ENCODE measurements at places on chromosomes 13 and 19.

DNA sequence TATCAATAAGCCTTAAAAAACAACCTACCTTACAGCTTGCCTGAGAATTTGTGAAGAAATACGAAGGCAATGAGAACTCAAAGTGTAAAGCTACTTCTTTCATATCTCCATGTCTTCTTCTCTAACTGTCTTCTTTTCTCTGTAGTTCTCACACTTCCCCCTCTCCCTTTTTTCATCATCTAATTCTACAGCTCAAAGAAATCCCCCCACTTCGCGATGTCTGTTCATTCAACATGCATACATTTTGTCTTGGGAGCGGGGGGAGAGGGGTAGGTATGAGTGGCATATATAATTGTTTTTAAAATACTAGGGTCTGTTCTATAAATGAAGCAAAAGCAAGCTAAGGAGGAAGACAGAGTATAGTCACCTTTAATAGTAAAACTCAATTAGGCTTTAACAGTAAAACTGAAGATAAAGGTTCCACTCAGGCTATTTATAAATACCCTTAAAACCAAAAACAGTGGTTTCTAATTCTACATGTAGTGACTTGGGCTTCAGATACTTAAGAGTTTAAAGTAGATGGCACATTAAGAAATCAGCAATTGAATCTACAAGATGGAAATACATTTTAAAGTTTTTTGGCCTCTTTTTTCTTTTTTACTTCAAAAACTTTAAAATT, 106.9 kb downstream of the KLF12 start:
- DNase-seq: no peak

DNA sequence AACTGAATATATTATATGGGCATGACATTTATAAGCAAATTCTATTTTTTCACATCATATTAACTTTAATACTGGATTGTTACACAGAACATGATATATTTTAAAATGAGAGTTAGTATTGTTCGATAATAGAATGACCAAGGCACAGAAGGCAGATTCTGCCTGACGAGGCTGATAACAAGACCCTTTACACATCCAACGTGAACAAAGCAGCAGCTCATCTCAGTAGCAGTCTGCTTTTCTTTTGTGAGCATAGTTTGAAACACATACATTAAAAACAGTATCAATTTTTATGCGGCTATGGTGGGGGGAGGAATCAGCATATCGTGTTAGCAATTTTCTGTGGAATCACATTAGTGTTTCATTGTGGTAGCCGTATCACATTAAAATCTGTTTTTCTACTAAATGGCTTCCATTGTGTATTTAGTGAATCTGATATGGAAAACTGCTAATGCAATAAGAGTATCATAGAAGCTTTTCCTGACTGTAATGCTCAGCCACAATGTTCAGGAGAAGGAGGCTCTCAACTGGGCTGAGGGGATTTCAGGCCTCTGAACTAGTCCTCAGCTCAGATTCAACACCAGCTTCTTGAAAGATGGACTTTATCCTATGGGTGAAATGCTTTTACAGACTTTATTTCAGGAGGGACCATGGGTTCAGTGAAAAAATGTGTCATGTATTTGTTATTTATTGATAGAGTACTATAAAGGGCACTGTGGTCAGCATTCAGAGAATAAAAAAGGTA, 4.0 kb downstream of the SMAD9 start:
- no peak for DNase-seq

- no peak for DNase-seq
Measured at GRCh38 chr13:106990594-106990993, 422.7 kb upstream of the ARGLU1 start.

- no peak for DNase-seq
Measured at GRCh38 chr19:19537075-19538048, 703 bp upstream of the CILP2 start.

DNA sequence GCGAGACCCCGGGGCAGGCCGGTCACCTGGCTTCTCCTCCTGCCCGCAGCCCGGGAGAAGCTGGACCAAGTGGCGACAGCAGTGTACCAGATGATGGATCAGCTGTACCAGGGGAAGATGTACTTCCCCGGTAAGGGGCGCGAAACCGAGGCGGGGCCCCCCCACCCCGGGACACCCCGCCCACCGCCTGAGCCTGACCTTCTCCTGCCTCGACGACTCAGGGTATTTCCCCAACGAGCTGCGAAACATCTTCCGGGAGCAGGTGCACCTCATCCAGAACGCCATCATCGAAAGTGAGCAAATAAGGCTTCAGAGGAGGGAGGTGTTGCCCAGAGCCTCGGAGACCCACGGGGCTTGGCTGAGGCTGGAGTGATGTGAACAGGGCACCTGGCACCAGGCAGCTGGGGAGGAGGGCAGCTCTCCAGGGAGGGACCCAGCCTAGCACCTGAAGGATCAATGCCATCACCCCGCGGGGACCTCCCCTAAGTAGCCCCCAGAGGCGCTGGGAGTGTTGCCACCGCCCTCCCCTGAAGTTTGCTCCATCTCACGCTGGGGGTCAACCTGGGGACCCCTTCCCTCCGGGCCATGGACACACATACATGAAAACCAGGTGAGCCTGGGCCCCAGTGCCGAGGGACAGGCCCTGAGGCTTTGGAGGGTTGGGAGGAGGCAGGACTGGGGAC, 629 bp downstream of the IZUMO4 start:
- no peak for DNase-seq

DNA sequence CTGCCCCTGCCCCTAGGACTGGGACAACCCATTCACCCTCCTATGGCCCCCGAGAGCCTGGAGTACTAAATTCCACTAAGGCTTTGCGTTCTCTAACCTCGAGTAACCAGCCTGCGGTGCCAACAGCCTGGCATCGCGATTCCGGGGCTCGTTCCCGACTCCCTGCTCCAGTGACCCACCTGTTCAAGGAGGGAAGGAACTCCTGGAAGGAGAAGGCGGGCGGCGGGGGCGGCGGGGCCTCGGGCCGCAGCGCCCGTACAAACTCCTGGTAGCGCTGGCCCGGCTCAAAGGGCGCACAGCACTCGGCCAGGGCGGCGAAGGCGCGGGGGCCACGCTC, 6.3 kb downstream of the GMIP start:
- DNase-seq: no peak

DNA sequence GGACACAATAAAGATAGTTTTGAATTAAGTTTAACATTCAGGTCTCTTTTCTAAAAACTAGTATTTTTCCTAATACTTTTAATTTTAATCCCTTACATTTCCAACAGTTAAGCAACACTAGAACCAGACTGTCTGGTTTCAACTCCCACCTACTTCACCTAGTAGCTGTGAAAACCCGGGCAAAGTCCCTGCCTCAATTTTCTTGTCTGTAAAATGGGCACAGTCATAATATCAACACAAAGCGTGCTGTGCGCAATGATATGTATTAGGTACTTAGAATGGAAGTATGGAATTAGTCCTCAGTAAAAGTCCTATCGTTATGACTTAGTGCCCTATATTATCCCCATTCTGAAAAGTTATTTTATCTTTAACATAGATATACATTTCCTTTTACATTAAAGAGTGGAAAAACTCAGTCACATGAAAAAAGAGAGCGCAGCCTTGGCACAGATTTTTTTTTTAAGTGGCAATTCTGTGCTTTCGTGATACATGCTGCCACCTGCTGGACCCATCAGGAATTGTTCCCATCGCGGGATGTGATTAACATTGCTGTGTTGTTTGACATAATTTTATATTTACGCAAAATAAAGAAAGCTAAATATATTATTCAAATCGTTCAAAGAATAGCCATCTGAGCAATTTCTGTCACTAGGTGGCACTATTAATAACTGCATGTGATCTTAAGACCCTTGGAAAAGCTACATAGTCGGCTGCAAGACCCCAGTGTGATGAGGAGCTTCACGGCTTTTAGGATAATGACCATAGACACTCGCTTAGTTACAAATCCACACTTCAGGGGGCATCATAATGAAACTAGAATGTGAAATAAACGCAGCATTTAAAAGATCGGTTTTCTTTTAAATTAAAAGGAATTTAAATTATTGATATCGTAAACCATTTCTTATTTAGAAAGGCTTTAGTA, 59.9 kb downstream of the LIG4 start:
- DNase-seq: peak; percentile 44

GRCh38 chr13:32984857-32985626, 31.2 kb upstream of the KL start:
- DNase-seq: peak; percentile 95

GRCh38 chr13:20019043-20019442, 60.5 kb downstream of the ZMYM2 start:
- DNase-seq: no peak

- DNase-seq: no peak
Measured at GRCh38 chr13:113943821-113944565, 29.9 kb downstream of the C13orf46 start.

DNA sequence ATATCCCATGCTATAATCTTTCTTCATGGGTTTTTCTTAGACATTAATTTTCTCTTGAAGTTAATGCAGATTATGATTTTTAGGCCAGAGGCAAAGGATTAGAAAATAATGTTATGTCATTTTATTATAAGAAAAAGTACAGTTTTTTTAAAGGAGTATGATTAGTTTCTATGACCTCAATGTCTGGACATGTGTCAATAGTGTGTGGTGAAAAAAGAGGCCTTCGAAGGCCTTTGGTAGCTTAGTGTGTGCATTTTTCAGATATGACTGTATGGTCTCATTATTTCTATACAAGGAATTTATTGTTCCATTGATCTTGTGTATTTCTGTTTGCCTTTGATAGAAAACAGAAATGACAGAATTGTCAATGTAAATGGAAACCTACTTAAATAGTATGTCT, 195.6 kb downstream of the GPC5 start:
- DNase-seq: no peak

DNA sequence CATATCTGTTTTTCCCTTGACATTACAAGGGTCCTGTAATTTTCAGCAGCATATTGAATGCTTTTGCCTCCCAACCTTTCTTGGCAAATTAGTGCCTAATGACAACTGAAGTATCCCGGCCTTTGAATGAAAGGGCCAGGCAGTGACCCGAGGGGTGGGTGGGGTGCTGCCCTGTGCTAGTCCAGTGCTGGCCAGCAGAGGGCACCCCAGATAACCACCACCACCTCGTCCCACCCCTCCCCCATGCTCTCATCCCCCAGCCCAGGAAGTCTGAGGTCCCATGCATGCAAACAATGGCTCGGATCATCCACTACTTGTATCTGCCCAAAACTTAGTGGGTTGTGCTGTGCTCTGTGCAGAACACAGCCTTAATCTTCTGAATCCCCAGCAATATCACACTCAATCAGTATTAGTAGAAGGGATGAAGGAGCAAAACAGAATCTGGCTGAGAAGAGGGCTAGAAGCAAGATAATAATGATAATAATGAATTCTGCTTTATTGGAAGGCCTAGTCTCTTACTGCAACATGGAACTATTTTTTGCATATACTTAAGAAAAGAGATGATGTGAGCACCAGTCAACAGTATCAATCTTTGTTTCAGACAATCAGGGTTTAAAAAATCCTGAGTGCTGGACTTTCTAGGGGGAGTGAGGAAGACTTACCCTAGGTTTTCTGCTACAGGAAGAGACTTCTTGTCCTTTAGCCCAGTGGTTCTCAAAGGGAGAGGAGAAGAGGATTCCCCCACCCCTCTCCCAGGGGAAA, 3.8 kb downstream of the ATP12A start:
- peak; percentile 25 for DNase-seq

DNA sequence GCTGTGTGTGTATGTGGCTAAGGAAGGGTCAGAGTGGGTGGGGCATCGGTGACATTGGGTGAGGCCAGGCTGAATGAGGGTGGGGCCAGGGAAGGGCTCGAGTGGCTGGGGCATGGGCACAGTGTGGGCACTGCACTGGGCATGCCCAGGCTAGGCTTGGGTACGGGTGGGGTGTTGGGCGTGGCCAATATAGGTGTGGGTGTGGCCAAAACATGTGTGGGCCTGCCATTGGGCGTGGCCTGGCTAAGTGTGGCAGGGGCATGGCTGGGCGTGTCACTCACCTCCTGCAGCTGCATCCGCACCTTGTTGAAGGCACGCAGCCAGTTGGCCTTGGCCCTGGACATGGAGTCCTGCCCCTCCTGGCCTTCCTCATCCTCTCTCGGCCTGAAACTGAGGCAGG, 33.2 kb downstream of the UNC13A start:
- DNase-seq: no peak

DNA sequence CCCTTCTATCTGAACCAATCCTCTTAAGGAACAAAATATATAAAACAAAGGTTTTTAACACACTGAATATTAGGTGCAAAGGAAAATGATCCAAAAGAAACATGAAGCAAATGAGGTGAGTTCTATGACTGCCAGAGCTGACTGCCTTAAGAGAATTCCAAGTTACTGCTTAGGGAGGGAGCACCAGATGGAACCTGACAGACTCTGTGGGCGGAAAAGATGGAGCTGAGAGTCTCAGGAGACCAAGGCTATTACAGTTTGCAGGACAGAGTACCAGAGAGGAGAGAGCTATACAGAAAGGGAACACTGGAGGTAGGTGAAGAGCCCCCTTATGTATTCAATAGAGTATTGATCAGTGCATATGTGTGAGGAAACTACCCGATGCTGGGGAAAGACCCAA, 87.2 kb downstream of the B3GLCT start:
- no peak for DNase-seq

- no peak for DNase-seq
Measured at GRCh38 chr19:17370026-17370587, 7.0 kb downstream of the PLVAP start.

GRCh38 chr19:29974701-29975100, 32.7 kb downstream of the URI1 start:
- no peak for DNase-seq

GRCh38 chr13:63696055-63696454, 2280.4 kb upstream of the PCDH20 start:
- DNase-seq: no peak

DNA sequence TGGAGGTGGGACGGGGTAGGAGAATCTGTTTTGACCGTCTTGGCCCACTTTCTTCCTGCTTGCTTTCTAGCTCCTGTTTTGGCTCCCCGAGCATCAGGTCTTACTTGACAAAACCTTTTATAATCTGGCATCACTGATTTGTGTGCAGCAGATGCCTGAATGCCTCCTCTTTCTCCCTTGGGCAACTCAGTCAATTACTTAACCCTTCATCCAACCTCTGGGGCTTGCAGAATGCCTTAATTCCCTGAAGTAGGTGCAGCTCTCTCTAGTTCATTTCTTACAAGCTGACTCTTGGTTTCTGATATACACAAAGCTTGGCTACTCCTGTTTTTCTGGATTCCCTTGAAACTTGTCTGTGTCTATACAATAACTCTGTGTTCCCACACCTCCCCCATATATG, 5.7 kb upstream of the NUP58 start:
- DNase-seq: no peak

DNA sequence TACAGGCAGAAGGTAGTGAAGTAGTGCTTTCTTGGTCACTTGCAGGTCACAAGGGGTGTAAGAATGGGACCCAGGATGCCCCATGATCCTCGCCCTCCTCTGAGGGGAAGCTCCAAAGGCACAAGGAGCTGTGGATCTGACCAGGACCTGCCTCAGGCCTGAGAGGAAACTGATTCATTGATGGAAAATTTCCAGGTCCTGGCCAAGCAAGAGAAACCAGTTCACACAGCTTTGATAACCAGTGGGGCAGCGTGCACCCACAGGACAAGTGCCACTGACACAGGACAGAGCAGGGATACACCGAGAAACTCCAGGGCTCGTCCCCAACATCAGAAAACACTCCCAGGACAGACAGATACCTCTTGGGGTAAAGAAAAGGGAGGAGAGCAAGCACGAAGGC, 177.1 kb downstream of the RBM26 start:
- DNase-seq: no peak
